ENCODE measurements at places on chromosomes 1 and 21. TPM values are rescaled to one million over a fixed set of nuclear protein-coding genes. Genes with fewer than 3 reads are reported as not detected.

The S100A7 gene
- not detected for total RNA-seq

DNA sequence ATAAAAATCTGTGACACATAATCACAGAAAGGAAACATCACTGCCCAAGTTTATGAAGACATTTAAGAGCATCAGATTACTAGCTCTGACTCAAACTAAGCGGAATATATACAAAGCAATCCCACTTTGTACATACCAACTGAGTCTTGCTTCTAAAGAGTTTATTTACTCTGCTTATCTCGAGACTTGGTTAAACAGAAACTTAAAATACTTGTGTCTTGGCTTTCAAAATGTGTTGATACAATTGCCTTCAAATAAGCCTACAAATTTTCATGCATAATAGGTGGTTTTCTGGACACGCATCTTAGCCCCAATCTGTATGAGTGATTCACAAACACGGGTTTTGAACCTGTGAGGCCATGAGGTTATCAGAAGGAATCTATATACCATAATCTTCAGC, 21.0 kb downstream of the CD160 start:
- no peak for DNase-seq

DNA sequence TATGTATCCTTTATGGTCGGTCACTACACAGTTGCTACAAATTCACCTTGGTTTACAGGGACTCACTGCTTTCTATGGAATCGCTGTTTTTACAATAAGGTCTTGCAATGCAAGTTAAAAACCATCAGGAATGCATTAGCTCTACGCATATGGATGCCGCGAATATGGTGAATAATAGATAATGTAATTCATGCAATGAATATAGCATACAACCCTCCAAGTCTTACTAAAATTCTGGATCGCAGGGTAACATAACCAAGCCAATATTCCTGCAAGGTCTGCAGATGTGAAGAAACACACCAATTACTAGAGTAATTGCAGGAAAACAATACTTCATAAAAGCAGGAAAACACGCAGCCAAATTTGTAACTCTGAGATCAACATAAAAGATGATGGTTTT, 75.6 kb upstream of the BACE2 start:
- no peak for DNase-seq

GRCh38 chr21:29870814-29871213, 69.0 kb downstream of the GRIK1 start:
- no peak for DNase-seq
